PC-3 (cell line): ENCODE measurements at places on chromosomes 5 and 9. TPM values are rescaled to one million over a fixed set of nuclear protein-coding genes. Genes with fewer than 3 reads are reported as not detected.

- DNase-seq: no peak
Measured at GRCh38 chr5:2557435-2557834, 194.0 kb downstream of the IRX2 start.

GRCh38 chr5:178417391-178417811 lies 172.8 kb downstream of the COL23A1 start:
- DNase-seq: no peak

GRCh38 chr9:136361754-136362449 lies 1.6 kb downstream of the DNLZ start:
- no peak for DNase-seq

GRCh38 chr5:149379818-149380374 lies 804 bp upstream of the IL17B start:
- no peak for DNase-seq

GRCh38 chr5:143495110-143495509 lies 91.6 kb upstream of the NR3C1 start:
- DNase-seq: peak; percentile 20

Gene HTR4
- not detected in 2 replicates for total RNA-seq

Gene CDH6
- 1.8 and 1.9 TPM in 2 replicates for total RNA-seq

DNA sequence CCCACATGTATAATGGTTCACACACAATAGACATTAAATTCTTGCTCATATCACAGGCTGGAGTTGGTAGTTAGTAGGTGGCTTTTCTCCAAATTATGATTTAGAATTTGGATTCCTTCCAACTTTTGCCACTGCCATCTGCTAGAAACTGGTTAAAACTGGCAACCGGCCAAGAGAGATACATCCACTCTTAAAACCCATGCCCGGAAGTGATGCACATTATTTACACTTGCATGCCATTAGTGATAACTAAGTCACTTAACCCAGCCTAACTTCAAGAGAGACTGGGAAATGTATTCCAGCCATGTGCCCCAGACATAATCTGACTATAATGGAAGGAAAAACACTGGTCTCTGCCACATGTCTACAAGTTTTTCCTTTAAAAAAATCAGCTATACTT lies 395.7 kb upstream of the SEMA6A start:
- DNase-seq: no peak

- no peak for DNase-seq
Measured at GRCh38 chr9:74666625-74667316, 169.6 kb downstream of the RORB start.
